NB4 (cell line): ENCODE measurements at places on chromosomes 5 and 9.

DNA sequence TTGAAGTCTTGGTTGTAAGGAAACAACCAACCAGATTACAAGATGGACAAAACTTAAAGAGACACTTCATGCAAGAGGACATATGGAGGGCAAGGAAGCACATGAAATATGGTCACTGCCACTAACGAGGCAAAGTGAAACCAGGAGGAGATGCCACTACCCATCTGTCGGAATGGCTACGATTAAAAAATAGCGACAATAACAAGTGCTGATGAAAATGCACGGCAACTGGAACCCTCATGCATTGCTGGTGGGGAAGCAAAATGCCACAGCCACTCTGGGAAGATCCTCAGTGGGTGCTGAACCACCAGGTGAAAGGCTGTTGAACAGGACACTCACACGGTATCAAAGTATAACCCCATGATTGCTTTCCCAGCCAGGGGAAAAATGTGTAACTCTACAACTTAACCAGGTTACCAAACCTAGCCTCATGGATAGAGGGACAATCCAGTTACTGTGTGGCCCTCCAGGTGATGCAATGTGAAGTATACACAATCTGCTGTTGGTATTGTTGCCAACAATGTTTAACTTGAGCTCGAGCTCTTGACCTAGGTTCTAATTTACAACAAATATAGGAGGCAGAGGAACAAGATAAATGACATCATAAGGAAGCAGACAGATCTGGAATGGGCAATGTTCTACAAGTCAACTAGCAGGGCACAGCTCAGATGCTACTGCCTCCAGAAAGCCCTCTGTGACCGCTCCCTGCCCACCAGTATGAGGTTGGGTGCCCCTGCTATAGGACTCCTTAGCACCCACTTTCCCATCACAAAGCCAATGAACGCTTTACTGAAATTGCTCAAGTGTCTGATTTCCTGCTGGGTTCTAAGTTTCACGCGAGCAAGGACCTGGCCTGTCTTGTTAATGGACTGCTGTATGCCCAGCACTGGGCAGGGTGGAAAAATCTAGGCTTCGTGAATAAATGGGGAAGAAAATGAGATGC lies 25.8 kb downstream of the SH3PXD2B start:
- no peak for DNase-seq

GRCh38 chr5:72394688-72395087 lies 74.5 kb downstream of the PTCD2 start:
- peak; percentile 77 for DNase-seq

DNA sequence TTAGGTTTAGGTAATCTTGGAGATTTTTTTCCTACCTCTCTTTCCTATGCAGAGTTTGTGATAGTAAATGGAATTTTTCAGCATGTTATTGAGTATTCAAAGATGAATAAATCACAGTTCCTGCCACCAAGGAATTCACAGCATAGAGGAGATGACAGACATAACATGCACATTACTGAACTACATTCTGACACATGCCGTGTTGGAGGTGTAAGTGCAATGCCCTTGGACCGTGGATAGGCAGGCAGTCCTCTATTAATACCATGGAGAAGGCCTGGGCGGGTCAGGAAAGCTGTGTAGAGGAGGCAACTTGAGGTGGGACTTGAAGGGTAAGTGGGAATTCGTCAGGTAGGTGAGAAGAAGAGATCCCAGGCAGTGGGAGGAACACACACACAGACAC lies 43.9 kb downstream of the MCCC2 start:
- DNase-seq: no peak

DNA sequence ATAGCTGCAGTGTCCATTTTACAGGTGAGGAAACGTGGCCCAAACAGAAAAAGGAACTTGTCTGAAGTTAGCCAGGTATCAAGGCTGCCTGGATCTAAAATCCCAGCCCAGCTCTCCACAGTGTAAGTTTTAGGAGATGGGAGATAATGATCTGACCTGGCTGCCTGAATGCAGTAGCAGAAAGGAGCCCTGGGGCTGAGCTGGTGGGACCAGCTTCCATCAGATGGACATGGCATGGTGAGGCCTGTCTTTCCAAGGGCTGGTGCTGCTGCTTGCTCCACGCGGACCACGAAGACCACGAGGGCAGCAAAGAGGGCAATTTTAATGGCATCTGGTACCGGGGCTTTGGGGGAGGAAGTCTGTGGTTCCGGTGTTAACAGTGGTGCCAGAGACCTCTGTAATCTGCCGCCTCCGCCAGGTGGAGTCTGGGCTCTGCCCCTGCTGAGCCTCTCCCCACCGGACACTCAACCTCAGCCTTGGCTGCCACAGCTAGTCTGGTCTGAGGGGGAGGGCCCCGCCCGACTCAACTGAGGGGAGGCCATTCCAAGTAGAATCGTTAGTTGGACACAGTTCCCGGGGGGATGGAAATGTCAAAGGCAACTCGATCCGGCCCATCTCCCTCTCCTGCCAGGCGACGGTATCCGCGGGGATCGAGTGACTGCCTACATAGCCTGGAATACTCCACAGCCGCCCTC lies 650 bp downstream of the MYORG start:
- DNase-seq: peak; percentile 61

DNA sequence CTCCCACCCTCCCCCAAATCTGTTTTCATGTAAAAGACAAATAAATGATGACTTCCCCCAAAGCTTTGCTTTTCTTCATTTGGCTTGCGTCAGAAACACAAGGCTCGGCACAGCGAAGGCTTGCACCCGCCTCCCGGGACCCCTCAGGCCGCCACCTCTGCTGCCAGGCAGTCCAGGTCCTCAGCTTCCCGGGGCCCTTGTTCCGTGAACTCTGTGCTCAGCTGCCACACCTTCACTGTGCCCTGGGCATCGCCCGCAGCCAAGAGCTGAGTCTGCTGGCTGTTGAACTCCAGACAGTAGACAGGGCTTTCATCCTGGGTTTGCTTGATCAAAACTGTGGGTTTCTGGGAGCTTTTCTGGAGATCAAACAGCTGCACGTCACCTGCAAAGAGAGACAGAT lies 23.0 kb downstream of the DYNC2I2 start:
- no peak for DNase-seq

DNA sequence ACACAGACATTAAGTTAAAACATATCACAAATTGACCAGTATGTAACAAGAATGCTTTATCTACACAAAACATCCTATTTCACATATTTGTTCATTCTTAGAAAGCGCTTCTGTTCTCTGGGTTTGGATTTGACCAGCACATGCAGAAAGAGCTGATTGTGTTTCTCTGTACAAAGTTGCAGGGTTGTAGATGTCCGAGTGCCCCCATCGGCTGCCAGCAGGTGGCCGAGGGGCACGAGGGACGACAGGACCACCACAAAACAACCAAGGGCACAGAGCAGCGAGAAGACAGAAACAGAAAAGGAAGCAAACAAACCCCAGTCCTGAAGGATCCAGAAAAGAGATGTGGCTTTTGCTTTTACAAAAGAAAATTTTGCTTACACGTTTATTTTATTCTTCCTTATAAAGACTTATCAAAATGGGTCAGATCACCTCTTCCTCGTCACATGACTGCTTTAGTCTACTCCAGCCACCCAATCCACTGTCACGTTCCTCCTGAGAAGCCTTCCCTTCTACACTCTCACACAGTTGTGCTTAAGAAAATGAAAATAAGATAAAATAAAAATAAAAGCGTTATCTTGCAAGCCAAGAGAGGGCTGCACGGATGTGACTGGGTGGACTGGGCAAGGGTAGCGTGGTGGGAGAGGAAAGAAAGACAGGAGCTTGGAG lies 9.5 kb downstream of the OTP start:
- DNase-seq: no peak

GRCh38 chr5:156354571-156354970 lies 27.6 kb downstream of the SGCD start:
- DNase-seq: peak; percentile 2

- DNase-seq: no peak
These were observed 558.5 kb downstream of the DMRTA1 start for GRCh38 chr9:23005156-23005555.

DNA sequence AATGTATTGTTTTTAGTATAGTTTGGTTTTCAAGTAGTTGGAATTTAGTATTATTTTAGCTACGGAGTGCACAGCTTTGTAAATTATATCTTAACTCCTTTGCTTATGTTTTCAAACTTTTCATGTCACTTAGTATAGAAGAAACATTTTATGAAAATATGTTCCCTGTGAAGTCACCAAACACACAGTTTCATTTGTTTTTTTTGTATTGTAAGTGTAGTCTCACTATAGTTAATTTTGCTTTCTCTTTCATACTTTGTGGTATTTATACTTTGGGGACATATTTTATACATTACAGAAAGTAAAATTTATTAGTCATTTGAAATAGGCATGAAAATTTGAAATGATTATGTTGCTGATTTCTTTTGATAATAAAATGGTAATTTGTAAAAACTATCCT lies 5.0 kb downstream of the CHSY3 start:
- DNase-seq: no peak

DNA sequence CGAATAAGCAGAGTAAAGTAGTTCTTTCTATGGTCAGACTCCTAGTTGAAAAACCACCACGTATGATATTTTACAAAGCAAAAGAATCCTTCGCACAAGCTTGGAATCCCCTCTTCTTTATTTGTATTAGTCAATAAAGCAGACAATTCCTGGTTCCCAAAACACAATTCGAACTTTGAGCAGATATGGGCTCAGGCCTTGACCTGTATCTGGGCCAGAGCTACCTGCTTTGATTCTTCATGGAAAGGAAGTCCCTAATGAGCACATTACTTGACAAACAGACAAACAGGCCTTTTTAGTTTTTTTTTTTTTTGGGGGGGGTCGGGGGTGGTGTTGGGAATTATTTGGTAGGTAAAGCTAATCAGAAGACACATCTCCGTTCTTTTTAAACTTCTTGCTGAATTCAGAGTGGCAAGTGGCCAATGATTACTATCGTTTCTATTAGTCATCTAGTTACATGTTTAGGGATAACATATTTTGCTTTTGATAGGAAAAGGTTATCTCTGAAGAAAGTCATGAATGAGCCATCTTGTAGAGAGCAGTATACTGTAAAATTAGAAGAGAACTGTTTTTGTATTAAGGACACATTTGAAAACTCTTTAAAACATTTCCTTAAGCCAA lies 116.6 kb upstream of the HMHB1 start:
- no peak for DNase-seq

DNA sequence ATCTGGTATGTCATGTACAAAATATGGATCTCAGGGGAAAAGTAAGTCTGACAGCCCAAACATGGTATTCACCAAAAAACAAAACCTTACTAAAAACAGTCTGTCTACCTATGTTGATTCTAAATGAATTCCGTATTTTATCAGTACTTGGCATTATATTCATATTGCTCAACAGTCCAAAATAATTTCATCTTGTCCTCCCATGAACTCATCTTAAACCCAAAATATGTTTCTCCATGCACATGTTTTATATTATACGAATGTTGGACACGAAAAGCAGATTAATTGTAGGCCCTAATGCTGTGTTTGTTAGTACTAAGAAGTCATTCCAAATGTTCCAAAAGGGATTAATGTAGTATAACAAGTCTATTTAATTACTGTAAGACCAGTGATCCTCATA lies 20.1 kb downstream of the NFIB start:
- DNase-seq: no peak

- no peak for DNase-seq
These were observed 301.4 kb downstream of the PDE4D start for GRCh38 chr5:59592101-59592500.
